ENCODE measurements at places on chromosomes 4 and X.

DNA sequence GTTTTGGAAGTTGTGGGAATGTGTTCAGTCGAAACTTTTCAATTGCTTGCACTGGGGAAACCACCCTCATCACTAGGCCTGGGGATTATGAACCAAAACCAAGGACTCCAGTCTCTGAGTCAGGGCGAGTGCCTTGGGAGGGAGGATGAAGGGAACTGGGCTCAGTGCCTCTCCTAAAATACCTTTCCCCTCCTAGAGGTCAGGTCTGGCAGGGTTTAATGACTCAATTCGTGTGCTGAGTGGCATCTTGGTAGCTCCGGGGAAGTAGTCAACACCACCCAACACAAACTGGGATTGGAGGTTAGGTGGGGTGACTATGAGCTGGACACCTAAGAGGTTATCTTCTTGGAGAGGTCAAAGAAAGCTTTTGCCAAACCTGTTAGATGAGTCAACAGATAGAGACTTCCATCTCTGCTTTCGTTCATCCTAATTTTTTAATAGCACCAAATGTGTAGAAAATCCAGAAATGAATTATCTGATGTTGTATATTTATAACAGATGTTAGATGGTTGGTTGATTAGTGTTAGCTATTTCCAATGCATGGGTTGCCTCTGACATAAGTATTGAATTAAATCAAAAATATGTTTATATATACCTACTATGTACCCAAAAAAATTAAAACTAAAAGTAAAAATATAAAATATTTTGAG lies 202.8 kb downstream of the SHROOM3 start:
- no peak for DNase-seq

DNA sequence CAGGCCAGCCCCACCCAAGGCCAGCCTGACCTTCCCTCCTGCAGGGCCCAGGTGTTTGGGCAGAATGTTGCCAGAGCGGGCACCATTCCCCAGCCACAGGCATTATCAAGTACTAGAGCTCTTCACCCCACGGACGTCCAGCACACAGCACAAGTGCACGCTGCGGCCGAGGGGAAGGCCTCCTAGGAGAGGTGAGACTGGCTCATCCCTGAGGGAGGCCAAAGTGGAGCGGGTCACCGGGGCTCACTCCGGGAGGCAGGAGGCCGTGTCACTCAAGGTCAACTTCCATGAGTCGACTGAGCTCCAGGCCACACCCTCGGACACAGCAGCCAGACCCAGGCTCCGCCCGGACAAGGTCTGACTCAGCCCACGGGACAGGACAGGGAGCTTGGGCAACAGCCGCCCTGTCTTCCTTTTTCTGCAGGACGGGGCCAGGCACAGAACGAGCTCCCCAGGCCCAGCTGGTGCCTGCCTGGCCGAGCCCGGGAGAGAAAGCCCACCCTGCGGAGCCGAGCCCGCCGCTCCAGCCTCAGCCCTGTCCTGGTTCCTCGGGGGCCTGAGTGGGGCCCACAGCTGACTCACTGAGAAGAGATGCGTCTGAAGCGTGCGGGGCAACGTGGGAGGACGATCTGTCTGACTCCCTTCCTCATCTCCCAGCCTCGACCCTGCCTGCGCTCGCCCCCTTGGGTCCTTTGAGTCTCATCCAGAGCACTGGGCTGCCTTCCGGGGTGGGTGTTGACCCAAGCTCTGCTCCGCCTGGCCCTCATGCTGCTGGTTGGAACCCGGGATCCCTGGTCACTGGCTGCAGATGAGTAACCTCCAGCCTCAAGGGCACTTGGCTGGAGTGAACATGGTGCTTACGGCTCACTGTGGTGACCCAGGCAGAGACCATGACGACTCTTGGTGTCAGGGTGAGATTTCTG lies 1.6 kb downstream of the SLC49A3 start:
- peak; percentile 96 for DNase-seq

GRCh38 chr4:117987464-117987863 lies 46.8 kb upstream of the NDST3 start:
- no peak for DNase-seq

DNA sequence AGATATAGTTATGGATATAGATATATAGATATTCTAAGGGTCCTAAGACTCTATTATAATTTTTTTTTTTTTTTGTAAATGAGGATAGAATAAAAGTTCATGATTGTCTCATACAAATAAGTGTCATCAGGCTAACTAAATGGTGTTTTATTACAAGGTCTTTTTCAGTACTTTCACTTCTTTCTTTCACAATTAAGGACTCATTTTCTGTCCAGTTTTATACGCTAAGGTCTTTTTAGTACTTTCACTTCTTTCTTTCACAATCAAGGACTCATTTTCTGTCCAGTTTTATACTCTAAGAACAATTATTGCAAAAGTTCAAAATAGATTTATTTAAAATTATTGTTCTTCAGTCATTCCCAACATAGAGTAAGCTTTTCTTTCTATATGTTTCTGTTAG lies 32.7 kb downstream of the RUFY3 start:
- no peak for DNase-seq

GRCh38 chr4:22130741-22131140 lies 182.2 kb upstream of the KCNIP4 start:
- no peak for DNase-seq

GRCh38 chrX:115896362-115896761 lies 274.2 kb upstream of the AGTR2 start:
- no peak for DNase-seq

DNA sequence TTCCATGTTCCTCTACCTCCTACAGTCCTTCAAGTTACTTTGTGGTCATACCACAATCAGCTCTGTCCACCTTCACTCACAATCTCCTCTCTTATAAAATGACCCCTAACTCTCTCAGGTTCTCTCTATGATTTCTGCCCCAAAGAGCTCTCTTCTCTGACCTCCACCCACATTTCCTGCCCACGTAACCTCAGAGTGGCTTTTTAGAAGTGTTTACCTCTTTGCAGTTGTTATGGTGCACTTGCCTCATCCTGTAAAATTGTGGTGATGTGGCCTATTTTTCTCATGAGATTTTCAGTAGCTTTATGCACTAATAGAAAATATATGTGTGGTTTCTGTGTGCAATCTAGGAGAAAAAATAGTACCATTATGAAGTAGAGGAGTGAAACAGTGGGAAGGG lies 215.8 kb downstream of the PACRGL start:
- no peak for DNase-seq

DNA sequence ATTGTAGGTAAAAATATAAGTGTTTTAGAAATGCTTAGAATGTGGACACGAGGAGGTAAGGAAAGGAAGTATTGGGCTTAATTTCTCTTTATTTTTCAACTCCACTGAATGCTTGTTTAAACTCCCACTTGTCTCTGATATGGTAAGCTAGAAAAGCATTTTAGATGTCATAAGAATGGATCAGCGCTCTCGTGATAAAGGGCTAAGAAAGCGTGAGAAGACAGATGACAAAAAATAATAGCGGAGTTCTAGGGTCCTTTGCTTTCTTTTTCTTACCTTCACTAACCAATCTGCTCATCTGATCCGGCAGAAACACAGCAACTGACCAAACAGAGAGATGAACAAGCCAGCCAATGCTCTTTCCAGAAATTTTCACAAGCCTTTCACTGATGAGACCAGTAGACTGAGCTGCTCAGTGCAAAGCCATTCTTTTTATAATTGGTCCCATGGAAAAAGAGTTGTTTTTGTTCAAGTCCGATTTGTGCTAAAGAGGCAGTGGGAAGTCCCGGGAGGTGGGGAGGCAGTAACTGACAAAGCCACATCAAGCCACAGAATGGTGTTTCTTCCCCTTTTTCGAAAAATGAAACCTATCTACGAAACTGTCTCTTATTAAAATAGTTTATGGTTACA lies at the start of gene TASL:
Gene TASL (minus strand): TSS at position 405 of the 630 bp plus-strand sequence. CDS start 17,411 bp downstream, outside the sequence.
- no peak for DNase-seq

DNA sequence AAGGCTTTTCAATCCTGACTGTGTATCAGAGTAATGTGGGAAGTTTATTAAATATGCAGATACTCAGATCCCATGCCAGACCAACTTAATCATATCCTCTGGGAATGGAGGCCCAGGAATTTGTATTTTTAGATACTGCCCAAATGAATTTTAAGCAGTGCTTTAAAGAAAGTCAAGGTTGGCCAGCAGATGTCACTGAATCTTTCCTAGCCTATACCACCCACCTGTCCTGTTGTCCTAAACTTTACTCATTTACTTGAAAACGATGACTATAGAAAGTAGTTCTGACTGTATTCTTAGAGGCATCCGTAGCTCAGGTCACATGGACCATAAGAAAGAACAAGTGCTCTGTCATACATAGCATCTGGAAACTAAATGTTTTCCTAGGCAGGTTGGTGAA lies 79.9 kb downstream of the AMOT start:
- DNase-seq = no peak

DNA sequence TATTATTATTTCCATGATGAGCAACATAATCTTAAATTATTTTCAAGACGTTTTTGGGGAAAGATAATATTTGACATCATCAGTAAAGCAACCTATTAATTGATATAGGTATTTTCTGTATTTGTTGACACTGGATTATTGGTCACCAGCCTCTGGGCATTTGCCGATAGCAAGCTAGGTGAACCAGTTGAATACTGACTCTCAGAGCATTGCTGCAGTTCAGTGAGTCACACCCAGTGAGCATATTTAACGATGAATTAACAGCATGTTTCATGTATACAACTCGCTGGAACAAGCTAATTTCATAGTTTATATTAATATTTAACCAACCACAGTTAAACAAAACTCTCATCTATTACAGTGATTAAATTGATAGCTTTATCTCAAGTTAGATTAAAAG lies 1006.0 kb upstream of the DIAPH2 start:
- no peak for DNase-seq

DNA sequence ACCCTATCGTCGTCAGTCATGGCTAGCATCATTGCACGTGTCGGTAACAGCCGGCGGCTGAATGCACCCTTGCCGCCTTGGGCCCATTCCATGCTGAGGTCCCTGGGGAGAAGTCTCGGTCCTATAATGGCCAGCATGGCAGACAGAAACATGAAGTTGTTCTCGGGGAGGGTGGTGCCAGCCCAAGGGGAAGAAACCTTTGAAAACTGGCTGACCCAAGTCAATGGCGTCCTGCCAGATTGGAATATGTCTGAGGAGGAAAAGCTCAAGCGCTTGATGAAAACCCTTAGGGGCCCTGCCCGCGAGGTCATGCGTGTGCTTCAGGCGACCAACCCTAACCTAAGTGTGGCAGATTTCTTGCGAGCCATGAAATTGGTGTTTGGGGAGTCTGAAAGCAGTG lies 1.6 kb downstream of the ZCCHC12 start:
- DNase-seq = no peak

- no peak for DNase-seq
These were observed 121.4 kb downstream of the GPAT3 start for GRCh38 chr4:83657336-83657735.

DNA sequence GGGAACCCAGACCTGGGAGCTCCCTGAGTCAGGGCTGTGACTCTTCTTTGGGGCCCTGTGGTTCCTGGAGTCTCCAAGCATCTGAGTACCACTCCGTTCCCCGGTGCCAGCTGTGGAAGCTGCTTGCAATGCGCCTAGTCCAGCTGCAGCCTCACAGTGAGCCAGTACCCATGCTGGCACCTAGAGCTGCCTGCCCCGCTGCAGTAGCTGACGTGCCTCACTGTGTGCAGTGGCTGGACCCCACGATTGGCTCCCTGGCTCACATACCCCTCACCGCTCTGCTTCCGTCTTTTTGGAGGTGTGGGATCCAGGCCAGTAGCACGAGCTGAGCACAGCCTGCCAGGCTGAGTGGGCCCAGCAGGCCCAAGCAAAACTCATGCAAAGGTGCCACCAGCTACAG lies 32.1 kb upstream of the PAGE1 start:
- DNase-seq = no peak

DNA sequence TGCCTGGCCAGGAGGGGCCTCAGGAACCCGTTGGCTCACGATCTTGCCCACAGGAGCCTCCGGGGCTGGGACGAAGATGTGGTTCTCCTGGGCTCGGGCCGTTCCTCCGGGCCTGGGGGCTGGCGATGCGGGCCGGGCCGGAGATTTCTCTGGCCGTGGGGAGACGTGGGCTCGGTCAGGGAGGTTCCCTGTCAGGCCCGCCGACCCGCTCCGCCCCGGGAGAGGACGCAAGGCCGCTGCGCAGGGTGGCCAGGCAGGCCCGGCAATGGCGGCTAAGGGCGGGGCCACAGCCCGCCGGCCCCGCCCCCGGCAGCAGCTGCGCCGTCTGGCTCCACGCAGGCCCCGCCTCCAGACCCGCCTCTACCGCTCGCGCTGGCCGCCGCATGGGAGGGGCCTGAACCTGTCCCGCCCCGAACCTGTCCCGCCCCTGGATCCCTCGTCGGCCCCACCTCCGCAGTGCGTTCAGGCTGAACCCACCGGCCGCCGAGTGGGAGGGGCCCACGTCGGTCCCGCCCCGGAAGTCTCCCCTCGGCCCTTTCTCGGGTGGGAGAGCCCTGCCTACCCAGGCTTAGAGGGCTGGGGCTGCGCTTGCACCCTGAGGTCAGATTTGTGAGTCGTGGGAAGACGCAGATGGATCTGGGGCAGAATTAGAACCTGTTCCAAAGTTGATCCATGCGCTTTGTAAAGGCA lies at the start of gene FAM3A:
Gene FAM3A (minus strand): TSS at position 267 of the 690 bp plus-strand sequence. CDS start 460 bp downstream, outside the sequence.
- peak; percentile 95 for DNase-seq

GRCh38 chr4:119604266-119604665 lies 24.3 kb downstream of the PDE5A start:
- no peak for DNase-seq

DNA sequence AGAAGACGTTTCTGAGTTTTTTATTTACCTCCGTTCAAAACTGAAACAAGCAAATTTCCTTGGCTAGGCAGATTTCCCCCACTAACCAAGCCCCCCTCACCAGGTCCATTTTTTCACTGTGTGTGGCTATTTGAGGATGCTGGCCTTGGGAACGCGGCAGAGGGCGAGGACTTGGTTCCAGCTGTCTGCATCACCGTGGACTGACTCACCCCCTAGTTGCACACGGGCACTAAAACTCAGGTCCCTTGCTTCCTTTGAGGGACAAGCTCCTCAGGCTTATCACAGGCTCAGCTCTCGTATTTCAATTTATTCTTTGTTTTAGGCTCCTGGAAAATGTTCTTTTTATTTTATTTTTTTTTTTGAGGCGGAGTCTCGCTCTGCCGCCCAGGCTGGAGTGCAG lies 8.4 kb upstream of the MTNR1A start:
- DNase-seq = no peak
